ENCODE measurements at places on chromosomes 7 and 10.

DNA sequence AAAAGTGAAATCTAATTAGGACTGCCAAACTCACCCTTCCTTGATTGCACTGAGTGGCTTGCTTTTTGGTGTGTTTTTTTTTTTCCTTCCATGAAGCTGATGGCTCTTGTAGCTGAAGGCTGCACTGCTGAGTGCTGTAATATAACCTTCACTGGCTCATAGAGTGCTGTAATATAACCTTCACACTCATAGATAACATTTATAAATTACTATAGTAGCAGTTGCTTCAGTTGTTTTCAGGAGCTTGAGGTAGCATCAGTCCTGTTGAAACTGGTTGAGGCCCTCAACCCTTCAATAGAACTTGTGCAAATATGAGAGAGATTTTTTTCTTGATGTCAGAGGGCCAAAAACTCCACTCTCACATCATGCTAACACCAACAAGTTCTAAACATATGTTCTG is 404.9 kb upstream of the MBL2 start:
- H3K27me3 ChIP-seq, result no peaks in the 10 kb centered on the region
- no peak overlapping the region for H3K4me3 ChIP-seq
- DNase-seq, result no peak
- H3K36me3 ChIP-seq, result no peaks in the 10 kb centered on the region

DNA sequence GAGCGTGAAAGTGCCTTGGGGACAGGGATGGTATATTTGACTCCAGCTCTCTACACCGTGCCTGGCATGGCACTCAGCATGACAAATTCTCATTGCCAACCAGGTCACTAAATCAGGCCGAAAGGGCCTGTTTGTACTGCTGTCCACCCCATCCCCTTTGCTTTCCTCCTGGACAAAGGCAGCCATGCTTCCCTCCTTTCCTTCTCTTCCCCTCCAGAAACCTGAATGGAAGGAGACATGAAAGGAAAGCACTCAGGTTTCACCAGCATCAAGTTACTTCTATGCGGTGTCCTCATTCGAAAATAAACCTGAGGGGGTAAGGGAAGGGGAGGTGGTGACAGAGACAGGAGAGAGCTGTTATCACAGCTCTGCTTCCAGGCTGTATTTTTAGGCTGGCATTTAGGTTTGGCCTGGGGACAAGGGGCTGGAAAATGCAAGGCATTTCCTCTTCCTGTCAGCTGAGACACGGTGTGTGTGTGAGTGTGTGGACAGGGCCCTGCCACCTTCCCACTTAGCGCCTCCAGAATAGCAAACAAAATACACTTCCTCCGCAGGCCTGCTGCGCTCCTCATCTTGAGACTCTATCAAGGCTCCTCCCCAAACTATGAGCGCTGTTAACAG is 79.9 kb upstream of the COL13A1 start:
- H3K4me1 ChIP-seq, result no peaks in the 10 kb centered on the region
- DNase-seq, result no peak
- H3K27ac ChIP-seq, result no peak overlapping the region
- no peaks in the 10 kb centered on the region for H3K36me3 ChIP-seq

GRCh38 chr10:84256510-84257342 is 11.9 kb downstream of the RGR start:
- peak; percentile 76 for DNase-seq
- peaks cover 6% of the 10 kb centered on the region for H3K27me3 ChIP-seq
- H3K4me1 ChIP-seq, result peaks cover 4% of the 10 kb centered on the region
- H3K27ac ChIP-seq, result no peak overlapping the region
- no peaks in the 10 kb centered on the region for H3K36me3 ChIP-seq

DNA sequence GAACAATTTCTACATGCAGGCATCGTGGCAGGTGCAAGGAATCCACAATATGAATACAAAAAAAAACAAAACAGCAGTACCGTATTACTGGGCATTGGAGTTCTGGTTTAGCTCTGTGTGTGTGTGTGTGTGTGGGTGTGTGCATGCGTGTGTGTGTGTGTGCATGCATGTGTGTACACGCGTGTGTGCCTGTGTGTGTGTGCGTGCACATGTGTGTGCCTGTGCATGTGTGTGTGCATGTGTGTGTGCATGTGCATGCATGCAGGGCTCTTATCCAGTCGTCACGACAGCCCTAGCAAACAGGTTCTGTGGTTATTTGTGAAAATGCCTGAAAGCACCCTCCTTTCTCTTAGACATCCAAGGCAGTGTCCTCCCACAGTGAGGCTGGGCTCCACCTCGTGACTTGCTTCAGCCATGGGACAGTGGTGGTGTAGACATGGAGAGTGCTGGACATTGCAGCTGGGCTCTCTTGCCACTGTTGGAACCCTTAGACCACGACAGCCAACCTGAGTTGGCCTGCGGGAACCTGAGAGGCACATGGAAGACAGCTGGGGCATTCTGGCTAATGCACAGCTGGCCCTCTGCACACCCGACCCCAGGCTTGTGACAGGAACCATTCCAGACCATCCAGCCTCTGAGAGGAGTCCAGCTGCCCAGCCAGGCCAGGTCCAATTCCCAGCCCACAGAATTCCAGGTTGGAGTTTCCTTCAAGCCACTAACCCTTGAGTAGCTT is 173.4 kb upstream of the SHH start:
- peaks cover 2% of the 10 kb centered on the region for H3K27me3 ChIP-seq
- DNase-seq, result no peak
- H3K27ac ChIP-seq, result no peak overlapping the region
- H3K4me1 ChIP-seq, result no peaks in the 10 kb centered on the region
- H3K36me3 ChIP-seq, result peaks cover 4% of the 10 kb centered on the region
